Foreskin melanocyte (primary cell): ENCODE measurements at places on chromosomes 3 and 15.
A peak's percentile ranks its signal among the peaks of the same experiment; 100 is the strongest.

GRCh38 chr3:126539558-126540250, 15.7 kb downstream of the CHST13 start:
- no peak for DNase-seq

- no peak for DNase-seq
Observed at GRCh38 chr3:186254676-186255650, 107.1 kb downstream of the DGKG start.

DNA sequence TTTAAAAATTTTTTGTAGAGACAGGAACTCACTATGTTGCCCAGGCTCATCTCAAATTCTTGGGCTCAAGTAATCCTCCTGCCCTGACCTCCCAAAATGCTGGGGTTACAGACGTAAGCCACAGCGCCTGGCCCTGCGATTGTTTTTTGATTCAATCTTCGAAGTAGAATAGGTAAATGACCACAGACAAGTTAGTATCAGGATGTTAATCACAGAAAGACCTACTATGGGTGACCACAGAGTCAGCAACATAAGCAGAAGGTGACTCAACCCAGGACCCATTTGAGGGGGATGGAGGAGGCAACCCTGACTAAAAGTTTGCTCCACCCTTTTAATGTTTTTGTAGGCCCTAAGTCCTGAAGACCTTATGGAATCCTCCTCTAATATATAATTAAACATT, 10.0 kb upstream of the USP3 start:
- DNase-seq, result no peak

DNA sequence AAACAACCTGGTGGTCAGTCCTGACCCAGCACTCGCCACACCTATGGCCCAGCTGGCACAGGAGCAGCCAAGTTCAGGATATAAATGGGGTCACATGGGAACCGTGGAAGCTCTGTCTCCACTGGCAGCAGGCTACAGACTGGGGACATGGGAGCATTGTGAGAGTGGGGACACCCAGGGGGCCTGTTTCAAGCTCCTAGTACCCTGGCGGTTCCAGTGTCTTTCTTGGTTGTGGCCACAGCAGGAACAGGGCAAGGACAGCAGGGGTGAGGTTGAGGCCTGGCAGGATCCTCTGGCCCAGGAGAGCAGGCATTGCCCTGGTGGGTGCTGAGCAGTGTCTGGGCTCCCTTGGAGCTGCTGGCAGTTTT, 1.9 kb downstream of the CSK start:
- no peak for DNase-seq

DNA sequence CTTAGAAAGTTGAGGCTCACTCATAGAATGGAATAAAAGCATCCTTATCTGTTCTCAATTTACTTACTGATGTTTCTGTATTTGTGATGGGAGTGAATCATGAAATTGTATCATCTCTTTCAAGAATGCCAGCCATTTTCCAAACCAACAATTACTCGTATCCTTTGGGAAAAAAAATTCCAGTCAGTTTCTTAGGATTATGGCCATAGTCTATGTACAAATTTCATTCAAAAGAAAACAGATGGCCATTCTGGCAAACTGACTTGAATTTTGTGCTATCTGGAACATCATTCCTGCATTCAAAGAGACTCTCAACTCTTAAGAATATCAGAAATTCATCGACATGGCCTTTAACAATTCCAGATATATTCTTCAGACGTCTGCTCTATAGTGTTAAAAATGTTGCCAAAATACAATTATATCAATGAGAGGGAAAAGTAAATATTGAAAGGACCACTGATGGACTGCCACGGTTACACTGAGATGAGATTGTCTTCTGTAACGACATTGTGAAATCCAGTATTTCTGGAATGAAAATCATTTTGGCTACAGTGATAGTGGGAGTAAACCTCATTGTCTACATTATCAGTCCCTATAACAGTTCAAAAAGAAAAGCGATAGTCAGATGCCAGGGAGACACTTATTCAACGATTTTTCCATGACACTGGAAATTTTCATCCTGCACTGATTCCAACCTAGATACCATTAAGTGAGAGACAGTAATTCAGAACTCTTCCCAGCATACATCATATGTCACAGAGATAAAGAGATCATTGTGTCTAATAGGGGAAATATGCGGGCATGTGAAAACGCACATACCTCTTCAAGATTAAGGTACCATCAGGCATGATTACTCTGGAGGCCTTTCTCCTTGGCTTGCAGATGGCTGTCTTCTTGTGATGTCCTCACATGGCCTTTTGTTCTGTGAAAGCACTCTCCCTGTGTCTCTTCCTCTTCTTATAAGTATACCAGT, 953.8 kb upstream of the ALCAM start:
- no peak for DNase-seq

- peak; percentile 96 for DNase-seq
Observed at GRCh38 chr3:146912241-146913015, 307.3 kb upstream of the PLSCR5 start.

DNA sequence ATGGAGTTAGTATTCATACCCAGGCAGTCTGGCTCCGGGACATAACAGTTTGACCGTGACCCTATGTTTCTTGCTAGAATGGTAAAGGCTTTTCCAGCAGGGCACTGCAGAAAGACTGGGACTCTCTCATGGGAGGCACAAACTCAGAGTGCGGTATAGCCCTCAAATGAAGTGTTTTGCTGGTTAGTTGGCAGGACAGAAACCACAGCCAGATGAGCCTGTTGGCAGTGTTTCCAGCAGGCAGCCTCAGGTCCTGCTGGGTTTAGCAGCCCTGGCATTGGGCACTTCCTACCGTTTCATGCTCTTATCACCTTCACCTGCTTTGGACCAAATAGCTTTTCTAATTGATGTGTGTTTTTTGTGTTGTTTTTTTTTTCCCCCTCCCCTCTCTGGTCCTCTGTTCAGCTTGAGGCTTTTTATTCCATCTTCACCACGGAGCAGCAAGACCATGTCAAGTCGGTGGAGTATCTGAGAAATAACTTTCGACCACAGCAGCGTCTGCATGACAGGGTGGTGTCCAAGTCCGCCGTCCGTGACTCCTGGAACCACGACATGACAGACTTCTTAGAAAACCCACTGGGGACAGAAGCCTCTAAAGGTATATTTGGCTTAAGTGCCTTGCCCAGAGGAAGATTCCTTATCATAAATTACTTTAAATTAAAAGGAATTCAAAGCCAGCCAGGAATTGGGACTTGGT, 205.6 kb downstream of the FEZF2 start:
- no peak for DNase-seq

GRCh38 chr3:55074796-55075195, 146.9 kb upstream of the LRTM1 start:
- no peak for DNase-seq

- DNase-seq, result no peak
Observed at GRCh38 chr15:31197497-31198414, 96.2 kb upstream of the TRPM1 start.

DNA sequence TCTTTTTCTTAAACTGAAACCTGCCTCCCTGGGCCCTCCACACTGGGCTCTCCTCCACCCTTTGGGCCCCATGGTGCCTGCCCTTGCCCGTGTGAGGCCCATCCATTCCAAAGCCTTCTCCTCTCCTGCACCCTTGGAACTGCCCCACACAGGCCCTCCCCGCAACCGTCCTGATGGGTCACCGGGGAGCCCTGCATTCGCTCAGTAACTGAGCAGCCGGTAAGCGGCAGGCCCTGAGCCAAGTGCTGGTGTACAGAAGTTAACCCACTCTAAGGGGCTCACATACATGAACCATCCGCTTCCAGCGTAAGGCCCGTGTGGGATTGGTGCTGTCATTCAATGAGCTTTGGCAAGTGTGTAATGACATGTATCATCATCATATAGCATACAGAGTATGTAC, 5.4 kb upstream of the LRRC15 start:
- DNase-seq, result no peak

DNA sequence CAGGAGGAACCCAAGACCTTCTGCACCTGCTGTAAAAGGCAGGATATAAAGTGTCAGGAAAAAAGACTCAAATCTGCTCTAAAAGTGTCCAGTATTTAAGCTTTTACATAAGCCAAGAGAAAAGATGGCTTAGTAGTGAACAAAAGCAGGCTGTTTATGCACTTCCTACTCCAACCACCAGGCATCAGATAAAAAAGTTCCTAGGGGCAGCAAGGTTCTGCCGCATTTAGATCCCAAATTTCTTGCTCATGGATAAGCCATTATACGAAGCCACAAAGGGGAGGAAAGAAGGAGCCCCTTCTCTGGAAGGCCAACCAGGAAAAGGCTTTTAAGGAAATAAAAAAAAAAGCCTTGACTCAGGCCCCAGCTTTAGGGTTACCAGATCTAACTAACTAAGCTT, 10.6 kb upstream of the SLC9C1 start:
- peak; percentile 38 for DNase-seq

GRCh38 chr3:17183951-17184550, 299.3 kb downstream of the PLCL2 start:
- no peak for DNase-seq

DNA sequence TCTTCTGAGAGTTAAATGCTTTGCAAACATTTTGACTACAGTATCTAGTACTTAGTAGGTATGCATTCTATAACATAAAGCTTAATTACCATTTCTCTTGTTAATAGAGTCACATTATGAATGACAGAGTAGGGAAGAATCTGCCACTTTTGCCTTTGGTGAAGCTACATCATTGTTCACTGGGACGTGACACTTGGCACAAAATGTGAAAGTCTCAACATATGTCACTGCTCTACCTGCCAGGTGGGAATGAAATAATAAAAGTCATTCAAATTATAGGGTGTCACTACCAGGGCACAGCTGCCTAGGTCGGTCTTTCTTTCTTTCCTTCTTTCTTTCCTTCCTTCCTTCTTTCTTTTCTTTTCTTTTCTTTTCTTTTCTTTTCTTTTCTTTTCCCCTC, 17.6 kb downstream of the GPR87 start:
- DNase-seq, result no peak

DNA sequence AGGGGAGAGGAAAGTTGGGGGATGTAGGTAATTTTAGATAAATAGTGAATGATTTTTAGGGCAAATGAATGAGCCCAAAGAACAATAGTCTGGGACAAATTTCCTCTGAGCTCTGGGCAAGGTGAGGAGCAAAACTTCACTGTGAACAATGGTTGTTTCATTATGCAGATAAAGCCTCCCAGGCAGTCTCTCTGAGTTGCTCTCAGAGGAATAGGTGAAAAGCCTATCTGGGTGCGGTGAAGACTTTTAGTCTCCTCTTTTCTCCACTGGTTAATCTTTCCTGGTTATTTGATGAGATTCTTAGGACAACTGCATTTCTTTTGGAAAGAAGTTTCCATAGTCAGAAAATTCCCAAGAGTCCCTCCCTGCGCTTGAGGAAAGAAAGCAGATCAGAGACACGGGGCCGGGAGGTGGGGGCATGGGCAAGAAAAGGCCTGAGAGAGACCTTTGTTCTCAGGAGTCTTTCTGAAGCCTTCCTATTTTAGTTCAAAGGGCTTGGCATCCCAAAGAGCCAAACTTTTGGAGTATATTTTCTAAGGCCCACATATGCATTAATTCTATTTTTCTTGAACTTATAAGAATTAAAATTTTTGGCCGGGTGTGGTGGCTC, 353.6 kb upstream of the SLCO3A1 start:
- no peak for DNase-seq

GRCh38 chr3:194321693-194322640, 29.2 kb downstream of the CPN2 start:
- no peak for DNase-seq

GRCh38 chr15:25169318-25169717, 214.5 kb downstream of the SNRPN start:
- DNase-seq, result no peak

GRCh38 chr15:26724381-26725150, 48.3 kb downstream of the GABRB3 start:
- DNase-seq, result no peak

- DNase-seq, result peak; percentile 21
Observed at GRCh38 chr3:106086038-106086437, 217.2 kb upstream of the CBLB start.

DNA sequence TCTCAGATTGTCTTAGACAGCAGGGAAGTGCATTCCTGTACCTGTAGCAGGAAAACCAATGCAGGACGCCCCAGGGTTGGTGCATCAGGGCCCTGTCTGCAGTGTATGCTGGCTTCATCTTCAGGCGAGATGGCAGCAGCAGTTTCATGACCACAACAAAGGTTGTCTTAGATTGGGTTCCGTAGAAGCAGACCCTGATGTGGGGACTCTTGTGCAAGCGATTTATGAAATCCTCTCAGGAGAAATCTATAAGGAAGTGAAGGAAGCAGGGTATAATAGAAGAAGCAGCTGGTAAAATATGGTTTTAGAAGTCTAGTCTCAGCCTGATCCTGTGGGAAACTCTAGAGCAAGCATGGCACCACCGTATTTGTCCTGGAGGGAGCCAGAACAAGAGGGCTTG, 25.0 kb downstream of the DNAH1 start:
- DNase-seq, result no peak

GRCh38 chr3:49469037-49469935, 781 bp upstream of the DAG1 start:
- DNase-seq, result peak; percentile 82

DNA sequence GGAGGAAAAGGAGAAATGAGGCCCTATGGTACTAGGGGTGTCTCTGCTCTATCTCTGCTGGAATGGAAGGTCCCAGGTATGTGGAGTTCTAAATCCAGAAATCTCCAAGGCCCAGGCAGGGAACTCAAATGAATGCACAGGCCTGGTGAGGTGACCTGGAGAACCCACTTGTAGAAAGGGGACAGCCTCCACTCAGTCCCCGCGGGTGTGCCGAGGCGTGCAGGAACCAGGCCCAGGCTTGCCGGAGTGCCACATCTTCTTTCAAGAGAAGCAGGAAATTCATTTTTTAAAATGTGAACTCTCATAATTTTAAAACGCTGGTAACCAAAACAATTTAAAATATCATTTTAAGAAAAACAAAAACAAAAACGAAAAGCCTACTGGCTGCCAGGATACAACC, 32.2 kb upstream of the ADCY5 start:
- DNase-seq, result no peak

GRCh38 chr3:37129871-37130270, 44.5 kb downstream of the LRRFIP2 start:
- no peak for DNase-seq

- no peak for DNase-seq
Observed at GRCh38 chr15:93855181-93855826, 376.1 kb upstream of the MCTP2 start.
